ENCODE measurements at places on chromosomes 16 and 17.

DNA sequence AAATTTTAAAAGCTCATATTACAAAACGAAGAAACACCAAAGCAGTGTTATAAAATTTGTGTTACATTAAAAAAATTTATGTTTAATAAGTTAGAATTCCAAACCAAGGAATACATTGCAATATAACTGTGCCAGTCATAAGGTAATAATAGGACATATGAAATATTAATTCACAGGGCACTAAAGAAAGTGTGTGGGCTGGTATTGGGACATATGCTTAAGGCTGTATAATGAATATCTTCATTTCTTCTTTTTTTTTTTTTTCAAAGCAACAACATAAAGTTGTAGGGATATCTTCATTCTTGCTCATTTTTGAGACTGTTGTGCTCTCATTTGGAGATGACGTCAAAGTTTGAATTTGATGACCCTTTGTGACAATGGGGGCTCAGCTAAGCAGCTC lies 17.5 kb upstream of the FBXO47 start:
- DNase-seq = no peak

GRCh38 chr16:51071326-51071725 lies 79.7 kb downstream of the SALL1 start:
- DNase-seq = no peak

DNA sequence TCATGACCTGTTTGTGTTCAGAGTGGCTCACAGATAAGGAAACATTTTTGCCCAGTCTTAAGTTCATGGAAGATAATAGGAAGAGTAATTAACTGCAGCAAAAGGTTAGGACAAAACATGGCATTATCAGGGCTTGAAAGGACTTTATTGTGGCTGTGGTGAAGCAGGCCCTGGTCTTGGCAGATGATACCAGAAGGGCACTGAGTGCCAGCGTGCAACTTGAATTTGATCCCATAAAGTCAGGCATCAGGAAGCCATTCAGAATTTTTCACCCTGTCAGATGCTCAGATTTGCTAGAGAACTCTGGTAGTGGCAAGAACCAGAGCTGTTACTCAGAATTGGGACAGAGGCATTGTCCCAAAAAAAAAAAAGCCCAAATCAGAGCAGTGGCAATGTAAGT lies 11.2 kb upstream of the COG7 start:
- no peak for DNase-seq

GRCh38 chr16:88487920-88488851 lies 35.1 kb downstream of the ZFPM1 start:
- DNase-seq = no peak
